ENCODE measurements at places on chromosomes 2 and 18.

GRCh38 chr2:75792146-75792545, 81.4 kb upstream of the GCFC2 start:
- no peak overlapping the region for H3K4me3 ChIP-seq
- H3K4me1 ChIP-seq = peaks cover 5% of the 10 kb centered on the region
- H3K27me3 ChIP-seq = no peaks in the 10 kb centered on the region
- H3K36me3 ChIP-seq = no peaks in the 10 kb centered on the region
- no peak overlapping the region for H3K27ac ChIP-seq

- no peak overlapping the region for H3K4me3 ChIP-seq
- DNase-seq = no peak
- H3K27ac ChIP-seq = no peak overlapping the region
- H3K36me3 ChIP-seq = no peaks in the 10 kb centered on the region
- no peaks in the 10 kb centered on the region for H3K27me3 ChIP-seq
- no peaks in the 10 kb centered on the region for H3K4me1 ChIP-seq
These were observed 109.9 kb downstream of the MSTN start for GRCh38 chr2:189952536-189953109.

DNA sequence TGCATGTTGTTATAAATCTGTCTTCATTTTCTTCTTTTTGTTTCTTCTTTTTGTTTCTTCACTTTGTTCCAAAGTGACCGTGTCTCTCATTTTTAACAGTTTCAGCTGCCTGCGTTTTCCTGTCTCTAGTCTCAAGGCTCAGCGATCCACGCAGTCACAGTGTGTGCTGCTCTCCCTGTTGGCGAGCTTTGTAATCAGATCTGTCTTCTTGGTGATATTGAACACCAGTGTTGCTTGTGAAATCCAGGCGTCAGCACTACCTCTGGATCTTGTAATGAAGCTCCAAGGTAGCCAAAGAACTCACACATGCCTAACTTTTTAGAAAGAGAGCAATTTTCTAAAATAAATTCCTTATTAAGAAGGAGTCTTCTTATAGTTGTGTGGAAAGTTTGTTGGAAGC, 13.2 kb downstream of the SNTG2 start:
- no peaks in the 10 kb centered on the region for H3K27me3 ChIP-seq
- DNase-seq = no peak
- no peaks in the 10 kb centered on the region for H3K4me1 ChIP-seq
- no peak overlapping the region for H3K27ac ChIP-seq

DNA sequence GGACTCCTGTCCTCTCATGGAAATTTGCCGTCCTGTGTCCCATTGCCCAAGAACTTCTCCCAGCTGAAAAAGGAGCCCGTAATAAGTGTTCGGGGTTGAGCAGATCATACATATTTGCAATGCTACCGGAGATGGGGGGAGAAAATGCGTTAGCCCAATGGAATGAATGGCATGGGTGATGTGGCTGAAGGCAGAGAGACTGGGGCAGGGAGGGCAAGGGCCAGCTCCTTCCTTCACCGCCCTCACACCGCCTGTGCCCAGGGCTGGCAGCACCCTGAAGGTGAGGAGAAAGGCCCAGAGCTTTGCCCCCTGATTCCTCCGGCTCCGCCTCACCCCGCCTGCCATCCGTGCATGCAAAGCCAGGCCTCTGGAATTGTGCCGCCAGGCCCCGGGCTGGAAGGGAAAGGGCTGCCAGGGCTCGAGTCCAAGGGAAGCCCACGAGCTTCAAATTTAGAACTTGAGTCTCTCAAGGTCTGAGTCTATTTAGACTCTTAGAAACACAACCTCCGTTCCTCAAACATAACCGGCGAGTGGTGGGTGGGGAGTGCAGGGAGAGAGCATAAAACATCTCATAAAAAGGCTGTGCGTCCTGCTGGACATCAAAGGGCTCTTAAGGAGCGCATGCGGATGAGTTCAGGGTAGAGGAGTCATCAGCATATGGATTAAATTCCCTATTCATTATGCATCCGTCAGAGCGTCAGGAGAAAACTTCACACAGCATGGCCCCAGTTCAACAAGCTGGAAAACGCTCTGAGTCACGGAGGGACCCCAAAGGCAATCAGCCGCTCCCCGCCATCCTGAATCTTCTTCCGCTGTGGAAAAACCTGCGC, 121.7 kb upstream of the GLI2 start:
- H3K4me1 ChIP-seq = peaks cover 3% of the 10 kb centered on the region
- no peak overlapping the region for H3K4me3 ChIP-seq
- H3K27ac ChIP-seq = no peak overlapping the region
- peaks cover 5% of the 10 kb centered on the region for H3K27me3 ChIP-seq
- no peaks in the 10 kb centered on the region for H3K36me3 ChIP-seq

- no peak overlapping the region for H3K4me3 ChIP-seq
- DNase-seq = no peak
- H3K36me3 ChIP-seq = no peaks in the 10 kb centered on the region
- peaks cover 22% of the 10 kb centered on the region for H3K4me1 ChIP-seq
These were observed 60.4 kb downstream of the C2orf76 start for GRCh38 chr2:119306196-119306590.
